ENCODE measurements at places on chromosomes 12 and 14.
A peak's percentile ranks its signal among the peaks of the same experiment; 100 is the strongest.

GRCh38 chr14:103563844-103564505 is 1.2 kb downstream of the COA8 start:
- no peak for DNase-seq

- DNase-seq, result no peak
These were observed 129.9 kb upstream of the FRMD6 start for GRCh38 chr14:51521764-51522163.

- peak; percentile 99 for DNase-seq
These were observed 5.1 kb downstream of the AHNAK2 start for GRCh38 chr14:104973135-104973384.

- no peak for DNase-seq
These were observed 91.0 kb upstream of the MED13L start for GRCh38 chr12:116368196-116369194.

- no peak for DNase-seq
These were observed 80.6 kb downstream of the PIWIL1 start for GRCh38 chr12:130418251-130418650.

GRCh38 chr12:4027412-4027811 is 154.2 kb upstream of the PARP11 start:
- DNase-seq, result no peak

GRCh38 chr14:101733211-101733610 is 28.3 kb upstream of the PPP2R5C start:
- peak; percentile 77 for DNase-seq

- peak; percentile 23 for DNase-seq
These were observed 32.0 kb downstream of the TC2N start for GRCh38 chr14:91835197-91835919.

GRCh38 chr14:36939265-36939664 is 233.1 kb downstream of the SLC25A21 start:
- no peak for DNase-seq

DNA sequence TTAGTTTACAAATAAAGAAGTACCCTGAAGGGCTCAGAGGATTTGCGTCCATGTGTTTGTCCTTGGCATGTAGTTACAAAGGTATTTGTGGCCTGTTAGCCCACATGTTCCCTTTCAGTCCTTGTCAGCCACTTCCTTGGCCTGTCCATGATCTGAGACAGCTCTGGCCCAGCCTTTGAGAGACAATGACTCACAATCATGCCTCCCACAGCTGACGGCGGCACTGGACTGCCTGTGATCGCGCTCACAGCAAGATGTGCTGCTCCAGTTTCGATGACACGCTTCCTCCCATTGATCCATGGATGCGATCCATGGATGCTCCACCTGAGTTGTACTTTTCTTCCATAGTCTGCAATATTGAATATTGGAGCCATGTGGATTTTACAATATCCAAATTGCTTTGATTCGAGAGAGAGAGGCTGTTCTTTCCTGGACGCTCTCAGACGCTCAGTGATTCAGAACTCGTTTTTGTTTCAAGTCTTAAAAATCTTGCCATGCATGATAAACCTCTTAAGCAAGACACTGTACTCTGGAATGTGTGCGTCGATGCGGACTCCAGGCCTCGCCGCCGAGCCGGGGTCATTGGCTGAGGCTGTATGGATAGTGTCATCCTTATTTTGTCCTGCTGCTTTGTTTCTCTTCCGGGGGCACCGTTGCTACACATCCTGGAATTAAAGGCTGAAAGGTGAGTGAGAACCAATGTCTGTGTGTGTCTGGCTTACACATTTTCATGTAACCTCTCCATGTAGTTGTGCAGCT is 220.1 kb downstream of the GLT1D1 start:
- no peak for DNase-seq

GRCh38 chr12:68536885-68537485 is 73.7 kb upstream of the RAP1B start:
- no peak for DNase-seq

DNA sequence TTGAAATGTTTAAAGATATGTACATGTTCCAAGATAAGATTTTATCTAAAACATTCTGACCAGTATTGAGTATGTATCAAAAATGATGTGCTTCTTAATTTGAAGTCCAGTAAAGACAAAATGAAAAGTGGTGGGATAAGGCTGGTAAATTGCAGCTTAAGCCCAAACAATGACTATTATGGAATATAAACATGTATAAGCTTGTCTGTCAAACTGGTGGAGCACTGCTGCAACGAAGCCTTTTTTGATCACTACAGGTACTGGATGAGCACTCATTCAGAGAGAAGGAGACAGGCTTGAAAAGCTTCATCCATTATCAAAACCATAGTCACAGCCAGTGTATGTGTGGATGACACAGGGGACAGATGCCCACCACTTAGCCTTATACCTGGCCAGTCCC is 138.4 kb downstream of the ATP23 start:
- peak; percentile 52 for DNase-seq

GRCh38 chr12:52591521-52591920 is 9.7 kb downstream of the KRT72 start:
- no peak for DNase-seq

- DNase-seq, result peak; percentile 55
These were observed 201.2 kb downstream of the ESR2 start for GRCh38 chr14:64092940-64093339.

DNA sequence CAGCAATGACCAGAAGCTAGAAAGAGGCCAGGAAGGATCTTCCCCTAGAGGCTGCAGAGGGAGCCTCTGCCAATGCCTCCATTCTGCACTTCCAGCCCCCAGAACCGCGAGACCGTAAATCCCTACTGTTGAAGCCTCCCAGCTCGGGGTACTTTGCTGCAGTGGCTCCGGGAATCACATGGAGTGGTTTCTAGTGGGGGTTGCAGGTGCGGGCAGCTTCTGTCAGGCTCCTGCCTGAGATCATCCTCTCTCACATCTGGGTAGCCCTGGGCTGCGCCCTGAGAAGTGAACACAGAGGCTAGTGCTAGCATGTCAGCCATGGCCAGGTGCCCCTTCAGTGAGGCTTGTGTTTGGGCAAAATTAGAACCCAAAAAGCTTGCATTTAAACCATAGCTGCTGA is 67.3 kb downstream of the TSPAN9 start:
- no peak for DNase-seq

DNA sequence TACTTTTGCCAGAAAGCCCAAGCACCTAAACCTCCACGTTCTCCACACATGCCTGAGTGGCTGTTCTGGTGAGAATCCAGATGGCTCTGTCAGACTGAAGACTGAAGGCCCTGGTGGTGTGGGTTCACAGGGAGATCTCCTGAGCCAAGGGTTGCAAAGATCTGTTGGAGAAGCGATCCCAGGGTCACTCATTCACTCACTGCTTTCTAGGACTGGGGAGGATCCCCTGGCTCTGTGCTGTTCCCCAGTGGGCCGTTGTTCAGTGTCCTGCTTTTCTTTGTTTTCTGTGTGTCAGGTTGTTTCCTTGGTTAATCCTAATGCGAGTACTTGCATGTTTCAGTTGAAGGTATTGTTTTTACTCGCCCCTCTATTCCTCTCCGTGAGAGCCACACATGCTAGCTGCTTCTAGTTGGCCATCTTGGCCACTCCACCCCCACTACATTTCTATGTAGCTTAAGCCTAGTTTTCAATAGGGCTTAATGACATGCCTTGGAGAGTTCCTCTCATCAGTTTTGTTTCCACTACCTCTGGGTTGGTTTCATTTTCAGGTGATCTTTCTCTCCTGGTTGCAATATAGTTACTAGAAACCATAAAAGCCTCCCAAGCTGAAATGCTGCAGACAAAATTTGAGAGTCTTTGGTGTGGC is 144.5 kb upstream of the SLC38A2 start:
- DNase-seq, result peak; percentile 17

- peak; percentile 74 for DNase-seq
These were observed 192.2 kb upstream of the ARHGAP5 start for GRCh38 chr14:31884776-31885379.

DNA sequence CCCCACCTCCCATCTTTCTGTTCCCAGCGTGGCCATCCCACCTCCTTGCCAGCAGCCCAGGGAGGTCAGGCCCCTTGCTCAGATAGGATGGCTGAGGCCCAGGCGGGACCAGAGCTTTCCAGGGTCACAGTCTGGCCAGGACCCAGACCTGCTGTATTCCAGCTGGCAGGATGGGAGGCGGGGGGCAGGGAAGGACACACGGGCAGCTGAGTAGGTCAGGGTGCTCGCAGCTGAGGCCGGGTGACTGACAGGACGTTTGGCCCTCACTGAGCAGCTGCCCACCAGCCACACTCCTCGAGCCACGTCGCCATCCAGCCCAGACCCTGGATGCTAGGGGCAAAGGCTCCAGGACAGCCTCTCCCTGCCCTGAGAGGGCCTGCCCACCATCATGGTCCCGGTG is 4.0 kb downstream of the NUDT14 start:
- DNase-seq, result no peak

- DNase-seq, result no peak
These were observed 3.9 kb downstream of the BCL11B start for GRCh38 chr14:99267837-99268781.

GRCh38 chr14:64465831-64466554 is 694 bp downstream of the AKAP5 start:
- peak; percentile 27 for DNase-seq

All from epithelial cell of esophagus (primary cell).